ENCODE measurements at places on chromosomes 3 and 15. TPM values are rescaled to one million over a fixed set of nuclear protein-coding genes. Genes with fewer than 3 reads are reported as not detected.

DNA sequence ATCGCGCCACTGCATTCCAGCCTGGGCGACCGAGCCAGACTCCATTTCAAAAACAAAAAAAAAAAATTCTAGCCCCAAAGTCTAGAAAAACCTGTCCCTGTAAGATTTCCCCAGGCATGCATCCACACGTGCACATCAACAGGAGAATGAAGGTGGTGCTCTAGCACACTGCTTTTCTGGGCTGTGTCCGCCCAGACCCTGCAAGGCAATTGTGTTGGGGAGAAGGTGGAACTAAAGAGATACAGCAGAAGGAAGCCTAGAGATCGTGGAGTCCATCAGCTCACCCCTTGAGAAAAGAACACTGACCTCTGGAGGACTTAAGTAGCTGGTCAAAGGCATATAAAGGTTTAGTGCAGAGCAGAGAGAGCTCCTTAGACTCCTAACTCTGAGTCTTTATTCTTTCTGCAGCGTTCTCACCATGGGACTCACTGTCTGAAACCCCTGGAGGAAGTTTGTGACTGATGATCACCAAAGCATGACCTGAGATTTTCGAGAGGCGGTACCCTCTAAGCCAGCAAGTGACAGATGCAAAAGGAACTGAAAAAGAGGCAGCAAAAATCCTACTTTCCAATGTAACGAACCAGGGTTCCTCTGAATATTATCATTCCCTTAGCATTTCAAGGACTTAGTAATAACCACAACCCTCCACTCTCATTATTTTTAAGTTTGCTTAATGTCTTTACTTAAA lies 179.8 kb downstream of the MEX3B start:
- no peak for DNase-seq

Gene ASTE1
- polyA plus RNA-seq = 18.9 TPM

Gene C3orf85
- 95.5 TPM for polyA plus RNA-seq

DNA sequence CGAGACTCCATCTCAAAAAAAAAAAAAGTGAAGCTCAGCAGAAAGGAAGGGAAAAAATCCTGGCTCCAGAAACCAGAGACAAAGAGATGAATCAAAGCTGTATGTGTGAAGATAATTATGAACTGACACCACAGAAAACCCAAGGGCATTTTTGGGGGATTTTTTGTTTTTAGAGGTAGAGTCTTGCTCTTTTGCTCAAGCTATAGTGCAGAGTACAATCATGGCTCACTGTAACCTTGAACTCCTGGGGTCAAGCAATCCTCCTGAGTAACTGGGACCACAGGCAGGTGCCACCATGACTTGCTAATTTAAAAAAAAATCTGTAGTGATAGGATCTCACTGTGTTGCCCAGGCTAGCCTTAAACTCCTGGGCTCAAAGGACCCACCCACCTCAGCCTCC lies 22.8 kb downstream of the HCLS1 start:
- no peak for DNase-seq

- DNase-seq = no peak
Observed at GRCh38 chr15:73694419-73694818, 10.2 kb downstream of the CD276 start.

GRCh38 chr15:57015897-57016296 lies 97.5 kb downstream of the TCF12 start:
- no peak for DNase-seq

- DNase-seq = no peak
Observed at GRCh38 chr3:66425032-66425431, 75.8 kb downstream of the LRIG1 start.

Gene GOLGA6B
- 0.07 TPM for polyA plus RNA-seq

GRCh38 chr3:31230425-31231223 lies 302.1 kb upstream of the STT3B start:
- no peak for DNase-seq

- DNase-seq = no peak
Observed at GRCh38 chr3:82306189-82306588, 544.7 kb upstream of the GBE1 start.

GRCh38 chr3:32850226-32850625 lies 32.4 kb downstream of the TRIM71 start:
- no peak for DNase-seq

- DNase-seq = no peak
Observed at GRCh38 chr3:125628212-125628611, 32.9 kb upstream of the OSBPL11 start.

Gene H1-8
- not detected for polyA plus RNA-seq

DNA sequence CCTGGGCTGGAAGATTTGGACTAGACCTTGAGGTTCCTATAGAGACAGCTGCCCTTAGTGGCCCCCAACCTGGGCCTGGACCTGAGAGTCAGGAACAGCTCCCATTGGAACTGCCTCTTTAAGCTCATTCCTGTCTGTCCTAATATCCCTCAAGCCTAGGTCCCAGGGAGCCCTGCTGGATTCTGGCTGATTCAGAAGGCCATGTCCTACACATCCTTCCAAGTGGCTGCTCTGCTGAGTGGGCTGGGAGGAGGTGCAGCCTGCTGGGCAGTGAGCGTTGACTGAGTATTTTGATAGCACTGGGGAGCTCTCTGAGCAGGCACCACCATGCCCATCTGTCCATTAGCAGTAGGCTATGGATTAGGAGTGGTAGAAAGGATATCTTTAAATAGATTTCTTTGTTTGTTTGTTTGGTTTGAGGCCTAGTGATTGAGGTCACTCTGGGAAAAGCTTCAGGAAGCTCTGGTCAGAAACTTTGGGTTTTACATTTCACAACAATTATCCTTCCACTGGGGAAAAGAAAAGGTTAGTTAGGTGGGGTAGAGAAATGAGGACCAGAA lies 54.6 kb upstream of the ATOSA start:
- no peak for DNase-seq

Gene IL20RB
- polyA plus RNA-seq = 0.72 TPM

DNA sequence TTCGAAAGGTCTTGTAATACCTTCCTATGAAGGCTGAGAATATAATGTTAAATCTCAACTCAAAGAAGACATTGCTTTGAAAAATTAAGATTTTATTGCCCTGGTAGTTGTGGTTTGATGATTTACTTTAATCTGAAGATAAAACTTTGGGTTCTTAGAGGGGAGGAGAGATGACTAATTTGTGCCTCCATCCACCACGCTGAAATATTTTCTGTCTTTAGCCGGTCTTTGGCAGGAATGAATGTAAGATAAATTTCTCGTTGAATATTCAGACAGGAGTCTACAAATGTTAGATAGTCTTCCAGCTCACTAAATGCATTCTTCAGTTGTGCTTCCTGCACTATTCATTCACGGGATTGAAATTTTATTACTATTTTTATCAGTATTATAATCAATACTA lies 844.3 kb upstream of the NR2F2 start:
- DNase-seq = no peak

DNA sequence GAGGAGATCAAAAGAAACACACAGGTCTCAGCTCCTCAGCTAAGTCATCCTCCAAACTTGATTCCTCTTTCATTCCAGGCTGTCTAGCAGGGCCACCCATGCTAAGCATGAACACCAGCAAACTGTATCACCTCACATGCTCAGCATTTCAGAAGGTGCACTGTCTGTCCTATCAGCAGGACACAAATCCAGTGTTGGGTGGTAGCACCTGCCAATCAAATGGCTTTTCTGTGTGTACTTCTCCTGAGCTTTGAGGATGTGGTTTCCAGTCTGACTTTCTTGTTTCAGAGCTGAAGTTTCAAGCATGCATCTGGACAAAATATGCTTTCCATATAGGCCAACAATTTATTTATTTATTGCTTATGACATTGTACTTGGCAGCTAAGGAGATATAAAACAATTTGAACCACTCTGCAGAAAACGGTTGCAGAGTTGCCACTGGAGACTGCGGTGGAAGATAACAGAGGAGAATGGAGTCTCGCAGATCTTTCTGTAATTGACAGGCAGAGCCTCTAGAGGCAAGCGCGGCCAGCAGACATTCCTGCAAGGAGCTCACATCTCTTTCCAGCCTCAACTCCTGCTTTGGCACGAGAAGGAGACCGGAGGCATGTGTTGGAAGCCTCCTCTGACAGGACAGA lies 167.1 kb upstream of the WNT5A start:
- DNase-seq = no peak

- DNase-seq = peak; percentile 47
Observed at GRCh38 chr3:64224826-64225610, at the start of gene PRICKLE2. Gene PRICKLE2, minus strand, starts transcription at chr3:64225466. Its CDS starts 26,539 bp downstream, at chr3:64198927.

DNA sequence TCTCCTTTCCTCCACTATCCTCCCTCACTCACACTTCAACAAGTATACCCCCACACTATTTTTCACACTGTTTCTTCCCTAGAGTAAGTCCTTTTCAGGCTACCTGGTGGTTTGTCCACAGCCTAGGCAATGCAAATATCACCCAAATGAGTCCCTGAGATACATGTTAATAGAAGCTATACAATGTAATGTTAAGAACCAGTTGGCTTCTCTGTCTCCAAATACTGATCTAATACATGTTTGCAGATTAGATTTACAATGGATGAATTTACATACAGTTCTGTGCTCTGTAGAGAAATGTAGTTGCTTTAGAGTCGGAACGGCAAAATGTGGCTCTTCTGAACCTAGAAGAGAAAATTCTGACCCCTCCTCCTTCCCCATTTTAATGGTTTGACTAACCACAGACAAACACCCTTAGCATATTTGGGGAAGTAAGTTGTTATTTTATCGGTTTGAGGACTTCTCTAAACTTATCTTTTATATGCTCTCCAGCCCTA lies 63.6 kb upstream of the MBNL1 start:
- no peak for DNase-seq

Gene C3orf49
- polyA plus RNA-seq = 0.33 TPM

- no peak for DNase-seq
Observed at GRCh38 chr3:179369621-179370020, 22.1 kb downstream of the MFN1 start.

GRCh38 chr3:59879031-59879581 lies 829.3 kb upstream of the CFAP20DC start:
- DNase-seq = no peak

DNA sequence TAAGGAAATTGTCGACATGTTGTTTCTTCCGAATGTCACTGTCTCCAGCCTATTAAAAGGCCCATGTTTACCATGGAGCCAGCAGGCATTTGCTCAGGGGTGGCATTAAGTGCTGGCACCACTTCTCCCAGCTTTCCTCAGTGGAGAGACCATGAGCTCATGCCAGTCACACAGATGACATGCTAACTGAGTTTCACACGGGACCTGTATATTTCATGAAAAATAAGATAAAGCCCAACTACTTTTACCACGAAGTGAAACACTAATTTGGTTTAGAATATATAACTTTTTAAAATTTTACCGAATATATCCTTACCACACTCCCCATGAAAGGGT lies 93.4 kb downstream of the ETFA start:
- DNase-seq = no peak

DNA sequence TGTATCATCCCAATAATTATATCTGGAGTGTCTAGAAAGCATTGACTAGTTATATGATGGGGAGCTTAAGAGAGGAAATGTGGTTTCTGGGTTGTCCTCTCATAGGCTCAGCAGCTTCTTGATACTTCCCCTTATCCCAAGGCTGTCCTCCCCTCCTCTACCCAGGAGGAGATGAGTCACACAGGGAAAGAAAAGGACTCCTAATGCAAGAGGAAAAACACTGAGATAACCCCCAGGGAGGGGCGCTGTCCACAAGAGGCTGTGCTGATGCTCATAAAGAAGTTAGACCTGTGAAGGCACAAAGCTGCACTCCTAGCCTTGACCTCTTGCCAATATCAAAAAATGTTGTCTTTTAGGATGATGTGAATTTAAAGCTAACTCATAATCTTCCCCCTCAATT lies 28.8 kb upstream of the GYG1 start:
- DNase-seq = no peak

Gene UCN2
- polyA plus RNA-seq = 0.87 TPM

Gene SLC35G2
- polyA plus RNA-seq = 3.4 TPM

- no peak for DNase-seq
Observed at GRCh38 chr15:62647202-62647842, 395.2 kb upstream of the TPM1 start.

DNA sequence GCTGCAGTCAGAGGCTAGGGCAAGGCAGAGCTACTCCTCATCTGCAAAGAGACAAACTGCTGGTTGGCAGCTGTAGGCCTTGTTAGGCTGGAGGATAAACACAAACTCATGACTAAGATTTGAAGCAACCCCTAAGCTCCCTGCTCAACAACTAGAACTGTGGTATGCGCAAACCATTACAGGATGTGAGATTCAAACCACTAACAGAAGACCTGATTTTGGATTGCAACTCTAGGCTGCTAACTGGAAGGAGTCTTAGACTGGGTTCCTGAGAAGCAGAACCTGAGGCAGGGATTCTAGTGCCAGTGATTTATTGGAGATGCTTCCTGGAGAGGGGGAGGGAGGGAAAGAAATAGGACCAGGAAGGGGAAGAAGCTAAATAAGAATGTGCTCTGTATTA lies 22.5 kb downstream of the CCR4 start:
- DNase-seq = no peak

GRCh38 chr3:156507285-156507684 lies 47.6 kb downstream of the SSR3 start:
- no peak for DNase-seq

DNA sequence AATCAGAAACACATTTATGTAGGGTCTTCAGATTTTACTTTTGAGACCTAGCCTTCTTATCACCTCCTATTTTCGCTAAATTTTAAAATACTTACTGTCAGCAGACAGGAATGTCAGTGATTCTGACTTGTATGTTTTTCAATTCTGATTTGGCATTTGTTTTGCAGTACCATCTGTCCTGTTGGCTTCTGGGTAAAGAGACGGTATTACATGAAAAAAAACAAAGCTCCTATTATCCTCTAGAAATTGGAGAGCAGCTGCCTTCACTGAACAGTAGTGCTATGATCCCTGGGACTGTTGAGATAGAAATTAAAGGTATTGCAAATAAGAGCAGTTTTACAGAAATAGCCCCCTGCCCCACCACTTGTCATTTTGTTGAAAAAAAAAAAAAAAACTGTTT lies 8.4 kb downstream of the ARMC8 start:
- DNase-seq = no peak

DNA sequence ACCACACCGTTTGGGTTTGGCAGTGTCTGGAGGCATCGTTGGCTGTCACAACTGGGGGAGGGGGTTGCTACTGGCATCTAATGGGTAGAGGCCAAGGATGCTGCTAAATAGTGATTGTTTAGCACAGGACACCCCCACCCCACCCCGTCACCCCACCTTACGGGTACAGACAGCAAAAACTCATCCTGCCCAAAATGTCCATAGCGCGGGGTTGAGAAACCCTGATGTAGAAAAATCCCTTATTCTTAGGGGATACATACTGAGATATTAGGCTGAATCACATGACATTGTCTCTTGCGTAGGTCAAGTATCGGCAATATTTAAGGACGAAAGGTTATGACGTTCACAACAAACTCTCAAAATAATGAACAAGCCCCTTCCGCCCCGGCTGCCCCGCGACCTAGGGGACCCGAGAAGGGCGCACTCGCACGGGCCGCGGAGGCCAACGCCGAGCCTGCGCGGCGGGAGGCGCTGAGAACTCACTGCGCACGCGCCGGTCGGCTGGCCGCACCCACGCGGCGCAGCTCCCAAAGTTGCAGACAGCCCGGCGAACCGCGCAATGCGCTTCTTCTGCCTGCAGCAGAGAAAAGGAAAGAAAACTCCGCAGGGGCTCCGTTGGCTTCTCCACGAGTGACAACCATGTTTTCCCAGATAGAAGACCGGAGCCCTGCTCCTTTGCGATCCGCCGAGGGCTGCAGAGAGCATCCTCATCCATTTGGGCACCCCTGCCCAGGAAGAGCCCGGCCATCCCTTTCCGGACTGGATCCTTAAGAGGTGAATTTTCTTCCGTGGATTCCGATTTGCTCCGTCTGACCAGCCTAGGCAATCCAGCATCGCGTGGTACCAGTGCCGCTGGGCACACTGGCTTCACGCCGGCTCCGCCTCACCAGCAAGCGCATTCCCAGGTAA lies 136.8 kb upstream of the CCDC54 start:
- DNase-seq = peak; percentile 67

Gene ALDH1L1
- polyA plus RNA-seq = 40.4 TPM

Gene TRIM59
- polyA plus RNA-seq = 11.3 TPM

GRCh38 chr3:38490281-38491030 lies 5.7 kb upstream of the EXOG start:
- no peak for DNase-seq

Gene RBP2
- polyA plus RNA-seq = 2,966 TPM

Data from large intestine (tissue), 12 donors.